ENCODE measurements at places on chromosomes 2 and 18.

GRCh38 chr2:210913461-210913860, 357.1 kb downstream of the CPS1 start:
- DNase-seq: no peak

DNA sequence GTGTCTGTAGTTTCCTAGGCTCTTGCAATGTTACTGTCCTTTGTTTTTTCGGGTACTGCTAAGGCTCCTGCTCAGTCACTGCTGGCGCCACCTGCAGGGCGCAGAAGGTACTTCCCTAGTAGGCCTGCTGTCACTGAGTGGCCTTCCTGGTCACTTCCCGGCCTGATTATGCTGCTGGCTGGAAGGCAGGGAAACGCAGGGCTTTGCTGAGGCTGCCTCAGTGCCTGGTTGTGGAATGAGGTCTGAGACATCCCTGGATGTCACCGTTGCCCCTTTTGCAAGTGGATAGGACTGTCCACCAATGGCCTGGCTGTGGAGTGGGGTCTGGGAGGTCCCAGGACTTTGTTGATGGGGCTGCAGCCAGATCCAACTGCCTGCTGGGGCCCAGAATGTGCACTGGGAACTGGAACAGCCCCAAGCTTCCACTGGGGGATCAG, 13.1 kb downstream of the DAW1 start:
- DNase-seq: peak; percentile 83

- DNase-seq: no peak
These were observed 35.2 kb downstream of the ST3GAL5 start for GRCh38 chr2:85853499-85854165.

- DNase-seq: no peak
These were observed 114.6 kb downstream of the MAPK4 start for GRCh38 chr18:50674307-50674980.

- no peak for DNase-seq
These were observed 9.9 kb downstream of the GPN1 start for GRCh38 chr2:27638709-27639108.

DNA sequence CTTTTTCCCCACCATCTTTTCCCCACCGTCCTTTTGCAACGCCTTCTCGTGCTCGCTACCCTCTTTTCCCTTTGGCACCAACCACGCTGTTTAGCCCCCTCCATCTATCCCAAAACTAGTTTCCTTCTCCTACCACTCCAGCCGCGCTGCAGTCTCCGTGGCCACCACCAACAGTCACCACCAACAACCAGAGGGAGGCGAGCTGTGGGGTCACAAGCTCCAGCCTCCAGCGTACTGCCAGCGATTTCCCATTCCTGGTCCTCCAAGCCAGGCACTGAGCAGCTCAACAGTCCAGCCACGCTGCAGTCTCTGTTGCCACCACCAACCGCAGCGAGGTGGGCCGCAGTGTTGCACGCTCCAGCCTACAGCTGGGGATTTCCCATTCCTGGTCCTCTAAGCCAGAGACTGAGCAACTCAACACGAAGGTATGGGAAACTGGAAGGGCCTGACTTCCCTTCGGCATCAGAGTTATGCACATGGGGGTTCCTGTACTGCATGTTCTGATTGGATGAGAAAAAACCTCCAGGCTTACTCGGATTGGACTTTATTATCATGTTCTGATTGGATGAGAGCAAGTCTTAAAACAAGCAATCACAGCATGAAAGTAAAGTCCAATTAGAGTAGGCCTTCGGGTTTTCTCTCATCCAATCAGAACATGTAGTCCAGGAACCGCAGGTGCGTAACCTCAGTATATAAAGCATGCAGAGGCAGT, 42.3 kb upstream of the IMP4 start:
- DNase-seq: no peak

- no peak for DNase-seq
These were observed 41.1 kb downstream of the LRRFIP1 start for GRCh38 chr2:237668440-237668839.

DNA sequence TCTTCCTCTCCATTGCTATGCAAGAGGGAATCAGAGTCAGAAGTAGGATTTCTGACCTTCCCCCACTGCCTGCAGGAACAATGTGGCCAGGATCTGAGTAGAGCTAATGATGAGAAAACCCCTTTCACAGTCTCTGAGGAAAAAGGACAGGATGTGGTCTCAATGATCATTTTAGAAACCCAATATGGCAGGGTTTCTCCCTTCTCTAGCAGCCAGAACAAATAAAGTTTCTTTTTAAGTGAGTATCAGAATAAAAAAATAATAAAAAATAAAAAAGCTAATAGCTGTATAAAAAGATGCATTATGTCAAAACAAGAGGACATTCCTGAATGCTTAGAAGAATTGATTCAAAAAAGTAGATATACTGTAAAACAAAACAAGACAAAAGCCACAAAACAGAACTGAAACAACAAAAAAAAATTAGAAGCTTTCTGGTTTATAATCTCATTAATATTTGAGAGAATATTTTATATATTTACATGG, 1124.9 kb upstream of the ZEB2 start:
- no peak for DNase-seq

DNA sequence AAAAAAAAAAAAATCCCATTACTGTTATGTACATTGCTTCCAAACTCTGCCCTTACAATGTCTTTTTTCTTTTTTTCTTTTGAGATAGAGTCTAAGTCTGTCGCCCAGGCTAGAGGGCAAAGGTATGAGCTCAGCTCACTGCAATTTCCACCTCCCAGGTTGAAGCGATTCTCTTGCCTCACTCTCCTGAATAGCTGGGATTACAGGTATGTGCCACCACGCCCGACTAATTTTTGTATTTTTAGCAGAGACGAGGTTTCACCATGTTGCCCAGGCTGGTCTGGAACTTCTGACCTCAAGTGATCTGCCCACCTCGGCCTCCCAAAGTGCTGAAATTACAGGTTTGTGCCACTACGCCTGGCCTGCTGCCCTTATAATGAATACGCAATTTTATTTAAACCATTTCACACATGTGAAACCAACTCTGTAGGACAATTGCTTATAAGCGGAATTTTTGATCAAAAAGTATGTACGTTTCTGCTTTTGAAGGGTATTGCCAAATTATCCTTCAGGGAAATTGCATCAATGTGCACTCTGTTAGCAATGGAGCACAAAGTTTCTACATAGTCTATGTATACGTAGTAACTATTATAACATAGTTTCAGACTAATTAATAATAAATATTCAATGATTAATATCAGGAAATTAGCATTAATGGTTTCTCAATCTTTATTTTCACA, 55.7 kb upstream of the ACTR3 start:
- DNase-seq: no peak

DNA sequence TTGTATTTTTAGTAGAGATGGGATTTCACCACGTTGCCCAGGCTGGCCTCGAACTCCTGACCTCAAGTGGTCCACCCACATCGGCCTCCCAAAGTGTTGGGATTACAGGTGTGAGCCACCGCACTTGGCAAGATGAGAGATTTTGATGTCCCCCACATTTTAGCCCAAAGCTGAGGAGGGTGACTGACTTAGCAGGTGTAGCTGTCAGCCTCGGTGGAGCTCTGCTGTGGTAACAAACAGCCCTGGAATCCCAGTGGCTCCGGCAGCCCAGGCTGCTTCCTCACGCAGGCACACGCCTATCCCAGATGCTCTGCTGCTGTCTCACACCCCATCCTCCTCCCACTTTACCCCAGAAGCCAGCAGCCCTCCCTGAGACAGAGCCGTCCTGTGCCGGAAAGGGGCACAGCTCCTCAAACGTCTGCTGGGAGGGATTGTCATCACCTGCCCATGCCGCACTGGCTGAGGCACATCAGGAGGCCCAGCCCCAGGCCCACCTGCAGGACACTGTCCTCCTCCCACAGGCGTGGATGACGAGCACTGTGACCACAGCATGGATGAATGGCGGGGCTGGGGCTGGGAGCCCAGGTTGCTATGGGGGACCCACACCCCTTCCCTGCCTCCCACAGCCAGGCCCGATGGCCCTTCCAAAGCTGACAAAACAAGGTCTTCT, 10.6 kb upstream of the BOK start:
- no peak for DNase-seq

GRCh38 chr2:234494361-234495250, 2.3 kb downstream of the ARL4C start:
- no peak for DNase-seq

DNA sequence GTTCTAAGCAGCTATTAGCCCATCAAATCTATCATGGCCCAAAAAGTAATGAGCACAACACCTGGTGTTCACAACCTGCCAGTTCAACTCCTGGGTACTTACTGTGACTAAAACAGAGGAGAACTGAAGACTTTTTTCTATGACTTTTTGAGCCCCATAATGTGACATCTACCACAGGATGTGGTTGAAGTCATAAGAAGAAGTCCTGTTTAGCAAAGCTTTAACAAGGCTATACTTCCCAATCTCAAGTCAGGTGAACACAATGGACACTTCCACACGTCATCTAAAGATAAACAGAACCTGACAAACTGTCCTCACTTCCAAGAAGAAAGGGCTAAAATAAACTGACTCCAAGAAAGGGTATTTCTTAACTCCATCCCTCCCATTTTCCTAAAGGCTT, 138.8 kb downstream of the ATAD2B start:
- no peak for DNase-seq

DNA sequence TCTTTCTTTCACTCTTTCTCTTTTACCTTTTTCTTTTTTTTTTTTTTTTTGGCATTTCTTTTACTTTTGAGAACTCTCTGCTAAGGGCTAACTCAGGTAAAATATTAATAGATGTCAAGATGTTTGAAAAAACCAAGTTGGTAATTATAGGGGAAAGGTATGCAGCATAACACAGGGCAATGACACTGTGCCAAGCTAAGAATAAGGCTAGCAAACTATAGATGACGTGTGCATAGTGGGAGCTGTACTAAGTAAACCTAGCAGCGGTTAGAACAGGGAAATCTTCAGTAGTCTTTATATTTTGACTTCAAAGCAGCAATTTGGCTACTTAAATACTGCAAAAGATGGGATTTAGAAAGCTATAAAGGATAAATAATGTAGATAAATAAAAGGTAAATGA, 415.4 kb upstream of the RGPD4 start:
- DNase-seq: no peak

GRCh38 chr2:128286905-128287779, 31.5 kb downstream of the HS6ST1 start:
- DNase-seq: peak; percentile 55

DNA sequence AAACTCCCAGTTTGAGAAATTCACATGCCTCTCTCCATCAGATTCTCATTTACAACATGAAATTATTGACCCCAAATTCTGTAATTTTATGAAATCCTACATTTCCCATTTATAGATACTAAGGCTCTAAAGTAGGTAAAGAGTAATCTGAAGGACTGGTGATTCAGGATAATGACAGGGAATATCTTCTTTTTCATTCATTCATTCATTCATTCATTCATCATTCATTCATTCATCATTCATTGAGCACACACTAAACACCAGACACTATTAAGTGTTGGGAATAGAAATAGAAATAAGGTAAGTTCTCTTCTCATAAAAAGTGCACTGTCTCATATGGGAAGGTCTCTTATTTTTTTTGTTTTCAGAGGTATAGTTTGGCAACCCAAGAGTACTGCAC, 116.9 kb downstream of the TGIF1 start:
- DNase-seq: no peak

DNA sequence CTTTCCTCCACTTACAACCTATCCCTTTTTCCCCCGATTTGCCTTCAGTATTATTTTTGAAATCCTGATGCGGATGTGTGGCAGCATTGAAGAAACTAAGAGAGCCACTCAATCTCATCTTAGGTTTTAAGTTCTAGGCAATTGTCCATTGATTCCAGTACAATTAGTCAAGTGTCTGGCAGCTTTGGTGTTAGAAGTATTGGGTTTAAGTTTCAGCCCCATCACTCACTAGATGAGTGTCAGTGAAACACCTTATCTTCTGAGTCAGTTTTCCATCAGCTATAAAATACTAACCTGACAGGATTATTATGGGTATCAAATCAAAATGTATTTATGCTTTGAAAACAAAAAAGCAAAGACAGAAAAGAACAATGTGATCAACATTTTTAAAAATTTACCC, 16.8 kb upstream of the CUL3 start:
- DNase-seq: no peak

DNA sequence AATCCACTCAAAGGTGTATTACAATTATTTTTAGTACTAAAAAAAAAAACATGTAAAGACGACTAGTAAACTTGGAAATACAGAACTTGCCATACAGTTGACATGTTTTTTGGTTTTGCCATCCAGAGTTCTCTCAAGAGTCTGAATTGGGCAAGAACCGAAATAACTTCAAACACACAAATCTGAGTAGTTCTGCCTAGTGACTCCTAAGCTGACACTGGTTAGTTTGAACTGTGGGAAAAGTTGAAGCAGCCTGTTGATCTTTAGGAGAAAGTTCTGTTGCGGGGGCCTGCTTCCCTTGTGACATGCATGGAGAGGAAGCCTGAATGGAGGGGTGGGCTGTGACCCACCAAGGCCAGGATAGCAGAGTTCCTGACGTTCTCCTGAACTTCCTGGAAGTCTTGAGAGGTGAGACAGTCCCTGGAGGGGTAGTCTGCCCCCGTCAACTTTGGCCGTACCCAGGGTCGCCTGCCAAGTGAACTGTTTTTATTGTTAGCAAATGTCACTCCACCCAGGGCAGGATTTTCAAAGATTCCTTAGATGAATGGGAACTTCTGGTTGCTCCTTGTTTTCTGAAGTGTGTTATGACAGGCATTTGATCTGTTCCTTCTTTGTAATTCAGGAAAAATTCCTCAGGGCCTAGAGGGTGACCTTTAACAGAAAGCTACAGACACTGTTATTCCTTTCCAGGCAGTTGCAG, 85.6 kb upstream of the SPTBN1 start:
- DNase-seq: no peak

DNA sequence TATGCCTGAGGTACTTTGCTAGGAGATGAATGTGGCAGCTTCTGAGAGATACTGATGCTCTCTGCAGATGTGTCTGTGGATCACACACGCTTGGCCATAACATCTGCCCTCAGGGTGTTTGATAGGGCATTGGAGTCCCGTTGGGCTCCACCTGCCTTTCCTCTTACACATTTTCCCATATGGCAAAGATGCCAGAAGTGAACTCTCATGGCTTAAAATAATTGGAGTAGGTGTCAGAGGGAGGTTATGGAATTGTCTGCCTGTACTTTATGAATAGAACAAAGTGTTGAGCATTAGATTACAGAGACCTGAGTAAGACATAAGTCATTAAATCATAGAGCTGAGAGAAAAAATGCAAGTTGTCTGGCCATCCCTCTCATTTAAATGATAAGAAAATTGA, 75.3 kb upstream of the PNPT1 start:
- no peak for DNase-seq
